ENCODE measurements at places on chromosomes 4 and X.

GRCh38 chrX:51461053-51462044 lies 35.0 kb downstream of the NUDT11 start:
- no peak for DNase-seq

- DNase-seq, result no peak
These were observed 93.4 kb upstream of the RAPGEF2 start for GRCh38 chr4:159009521-159009920.

DNA sequence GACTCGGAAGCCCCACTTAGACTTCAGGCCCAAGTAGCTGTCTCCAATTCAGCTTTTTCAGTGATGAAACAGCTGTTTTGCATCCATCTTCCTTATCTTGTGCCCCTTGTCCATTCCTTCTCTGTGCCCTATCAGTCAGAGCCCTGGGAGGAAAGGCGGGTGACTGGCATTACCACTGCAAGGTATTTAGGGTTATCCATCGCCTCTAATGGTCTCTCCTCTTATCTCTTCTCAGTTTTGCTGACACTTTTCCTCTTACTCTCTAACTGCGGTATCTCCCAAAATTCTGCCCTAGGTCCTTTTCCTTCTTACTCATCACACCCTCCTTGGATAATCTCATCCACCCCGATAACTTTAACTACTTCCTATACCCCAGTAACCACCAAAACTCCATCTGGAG lies 13.7 kb downstream of the GAB3 start:
- no peak for DNase-seq

GRCh38 chr4:53816561-53816960 lies 225.3 kb upstream of the LNX1 start:
- DNase-seq, result no peak

DNA sequence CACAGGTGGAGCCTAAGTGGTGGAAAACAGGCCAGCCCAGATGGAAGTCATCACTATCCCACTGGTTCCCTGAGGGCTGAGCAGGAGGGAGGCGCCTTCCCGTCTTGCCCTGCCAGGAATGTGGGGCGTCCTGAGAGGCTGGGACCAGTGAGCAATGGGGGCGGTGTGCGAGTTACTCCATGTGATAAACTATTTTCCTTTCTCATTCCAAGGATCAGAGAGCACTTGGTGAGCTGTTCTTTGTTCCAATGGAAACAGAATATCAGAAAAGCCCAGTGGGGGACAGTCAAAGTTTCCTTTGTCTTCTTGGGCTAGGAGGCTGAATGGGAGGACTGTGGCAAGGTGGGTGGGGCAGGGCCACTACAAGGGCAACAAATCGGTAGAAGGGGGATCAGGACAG lies 86.2 kb downstream of the NHSL2 start:
- DNase-seq, result peak; percentile 70

GRCh38 chr4:40453912-40454311 lies 118.8 kb downstream of the CHRNA9 start:
- DNase-seq, result no peak

DNA sequence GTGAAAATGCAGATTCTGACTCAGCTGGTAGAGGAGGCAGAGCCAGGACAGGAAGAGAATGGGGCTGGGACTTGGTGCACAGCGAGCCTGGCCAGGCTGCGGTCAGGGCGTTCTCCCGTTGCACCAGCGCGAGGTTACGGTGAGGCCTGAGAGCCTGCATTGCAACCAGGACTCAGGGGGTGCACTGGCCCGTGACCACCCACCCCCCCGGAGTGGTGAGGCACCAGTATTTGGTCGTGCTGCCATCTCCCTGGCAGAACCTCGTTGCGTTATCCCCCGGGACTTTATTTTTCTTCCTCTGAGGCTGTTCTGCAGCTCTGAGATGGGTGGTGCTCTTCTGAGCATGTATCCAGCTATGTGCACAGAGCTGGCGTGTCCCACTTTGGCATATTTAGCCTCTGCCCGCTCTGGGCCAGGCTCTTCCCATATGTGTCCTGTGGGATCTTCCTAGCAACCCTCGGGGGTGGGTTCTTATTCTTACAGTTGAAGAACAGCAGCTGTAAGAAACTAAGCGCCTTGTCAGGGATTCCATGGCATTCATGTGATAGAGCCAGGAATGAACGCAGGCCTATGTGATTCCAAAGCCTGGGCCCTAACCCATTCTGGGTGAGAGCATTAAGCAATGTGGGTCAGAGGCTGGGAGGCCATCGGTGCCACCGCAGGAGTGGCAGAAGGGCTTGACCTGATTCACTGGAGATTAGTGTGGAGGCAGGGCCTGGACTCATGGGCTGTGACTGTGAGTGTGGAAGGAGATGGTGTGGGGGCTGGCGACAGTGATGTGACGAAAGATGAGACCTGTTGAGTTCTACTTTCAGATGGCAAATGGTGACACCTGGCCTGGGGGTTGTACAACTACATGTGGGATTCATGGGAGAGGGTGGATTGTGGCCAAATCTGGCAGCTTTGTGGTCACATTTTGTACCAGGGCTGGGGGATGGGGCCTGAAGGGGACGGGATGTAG lies 3.1 kb downstream of the TADA2B start:
- DNase-seq, result peak; percentile 27

DNA sequence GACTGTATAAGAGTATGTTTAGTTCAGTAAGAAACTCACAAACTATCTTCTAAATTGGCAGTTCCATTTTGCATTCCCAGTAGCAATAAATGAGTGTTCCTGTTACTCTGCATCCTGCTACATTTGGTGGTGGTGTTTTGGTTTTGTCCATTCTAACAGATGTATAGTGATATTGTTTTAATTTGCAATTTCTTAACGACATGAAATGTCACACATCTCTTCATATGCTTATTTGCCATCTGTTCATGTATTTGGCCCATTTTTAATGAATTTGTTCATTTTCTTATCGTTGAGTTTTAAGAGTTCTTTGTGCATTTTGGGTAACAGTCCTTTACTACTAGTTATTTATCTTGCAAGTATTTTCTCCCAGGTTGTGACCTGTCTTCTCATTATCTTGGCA lies 232.2 kb downstream of the TMA16 start:
- DNase-seq, result no peak

- no peak for DNase-seq
These were observed 118.4 kb downstream of the DTHD1 start for GRCh38 chr4:36399762-36400353.

GRCh38 chr4:136355970-136356369 lies 1176.3 kb downstream of the PCDH18 start:
- no peak for DNase-seq

DNA sequence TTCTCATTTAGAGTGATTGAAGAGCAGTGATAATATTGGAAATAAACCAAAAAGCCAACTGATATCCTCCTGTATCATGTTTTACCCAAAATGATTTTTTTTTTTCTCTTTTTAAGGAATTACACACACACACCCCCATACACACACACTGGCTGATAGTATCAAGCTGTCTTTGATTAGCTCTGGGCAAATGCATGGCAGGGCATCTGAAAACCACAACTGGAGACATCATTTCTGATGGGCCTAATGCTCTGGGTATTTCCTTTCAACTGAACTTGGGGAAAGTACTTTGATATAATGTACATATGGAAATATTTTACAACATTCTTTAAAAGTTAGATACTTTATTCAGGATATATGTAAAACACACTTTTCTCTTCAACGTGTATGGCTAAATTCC lies 14.2 kb upstream of the OSTC start:
- DNase-seq, result no peak

DNA sequence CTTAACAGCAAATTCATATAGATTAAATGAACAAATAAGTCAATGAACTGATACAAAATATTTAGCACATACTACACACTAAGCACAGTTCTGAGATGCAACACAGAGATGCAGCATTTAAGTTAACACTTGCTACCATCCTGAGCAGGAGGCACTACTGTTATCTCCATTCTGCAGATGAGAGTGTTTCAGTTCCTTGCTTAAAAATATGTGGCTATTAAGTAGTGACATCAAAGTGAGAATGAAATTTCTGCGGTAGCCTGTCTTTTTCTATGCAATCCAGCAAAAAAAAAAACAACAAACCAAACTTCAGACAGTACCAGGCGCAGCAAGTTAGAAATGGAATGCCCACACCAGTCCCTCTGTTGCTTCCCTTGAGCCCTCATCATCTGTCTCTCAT lies 90.8 kb downstream of the SHISA3 start:
- no peak for DNase-seq

- DNase-seq, result no peak
These were observed 17.6 kb downstream of the SLC2A9 start for GRCh38 chr4:10003666-10004065.

DNA sequence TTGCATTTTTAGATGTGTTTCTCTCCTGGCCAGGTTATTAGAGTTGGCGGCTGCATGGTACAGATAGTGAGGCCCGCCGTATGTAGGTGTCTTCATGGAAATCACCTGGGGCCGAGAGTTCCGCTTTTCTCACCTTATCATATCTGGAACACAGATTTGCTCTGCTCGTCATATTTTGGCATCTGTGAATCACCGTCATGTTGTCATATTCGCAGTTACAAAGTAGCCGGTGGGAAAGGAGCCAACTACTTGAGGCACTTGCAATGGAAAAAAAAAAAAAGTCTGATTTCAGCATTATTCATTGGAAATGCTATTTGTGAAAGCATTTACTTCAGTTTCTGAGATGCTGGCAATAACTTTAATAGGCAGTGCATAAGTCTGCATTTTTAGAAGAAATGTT lies 1715.2 kb upstream of the TENM3 start:
- no peak for DNase-seq

DNA sequence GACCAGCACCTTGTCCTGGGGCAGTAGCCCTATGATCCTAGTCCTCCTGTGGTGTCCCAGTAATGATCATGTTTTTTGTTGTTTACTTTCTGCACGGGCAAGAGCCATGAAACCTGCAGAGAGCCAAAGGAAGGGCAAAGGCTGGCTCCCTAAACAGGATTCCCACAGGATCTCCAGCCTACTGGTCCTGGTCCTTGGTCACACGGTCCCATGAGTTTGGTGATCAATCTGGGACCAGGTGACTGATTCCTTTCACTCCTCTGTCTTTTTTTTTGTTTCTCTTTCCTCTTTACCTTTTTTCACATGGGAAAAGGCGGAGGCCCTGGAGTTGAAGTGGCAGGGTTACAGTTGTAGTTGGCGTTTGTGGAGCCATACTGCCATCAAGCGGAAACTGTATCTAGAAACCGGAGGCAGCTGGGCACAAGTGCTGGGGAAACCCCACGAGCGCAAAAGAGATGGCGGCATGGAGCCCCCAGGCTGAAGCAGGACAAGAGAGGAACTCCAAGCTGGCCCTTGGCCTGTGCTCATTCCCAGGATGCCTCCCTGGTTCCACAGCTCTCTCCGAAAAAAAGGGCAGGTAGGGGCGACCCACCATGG lies 34.6 kb downstream of the NBDY start:
- no peak for DNase-seq

DNA sequence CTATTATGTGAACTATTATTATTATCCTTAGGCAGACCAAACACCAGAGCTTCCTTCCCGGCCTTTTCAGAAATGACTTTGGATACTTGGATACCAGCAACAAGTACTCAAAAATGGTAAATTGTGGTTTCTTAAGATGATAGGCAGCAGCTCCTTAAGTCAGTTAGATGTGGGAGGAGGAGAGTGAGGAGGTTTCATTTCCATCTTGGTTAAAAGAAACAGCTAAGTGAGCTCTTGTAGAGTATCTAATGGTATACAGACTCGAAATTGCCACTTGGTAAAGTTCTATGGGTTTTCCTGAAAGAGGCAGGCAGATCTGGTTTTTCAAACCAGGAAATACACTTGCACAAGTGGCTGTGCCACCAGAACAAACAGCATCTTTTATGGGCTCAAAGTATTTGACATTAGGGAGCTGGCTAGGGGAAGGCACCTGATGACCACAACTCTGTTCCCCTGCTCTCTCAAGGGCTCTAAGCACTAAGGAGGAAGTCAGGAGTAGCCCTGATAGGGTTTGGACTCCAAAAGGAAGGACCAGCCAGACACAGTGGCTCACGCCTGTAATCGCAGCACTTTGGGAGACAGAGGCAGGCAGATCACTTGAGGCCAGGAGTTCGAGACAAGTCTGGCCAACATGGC lies 130.9 kb downstream of the TMEM164 start:
- DNase-seq, result no peak

DNA sequence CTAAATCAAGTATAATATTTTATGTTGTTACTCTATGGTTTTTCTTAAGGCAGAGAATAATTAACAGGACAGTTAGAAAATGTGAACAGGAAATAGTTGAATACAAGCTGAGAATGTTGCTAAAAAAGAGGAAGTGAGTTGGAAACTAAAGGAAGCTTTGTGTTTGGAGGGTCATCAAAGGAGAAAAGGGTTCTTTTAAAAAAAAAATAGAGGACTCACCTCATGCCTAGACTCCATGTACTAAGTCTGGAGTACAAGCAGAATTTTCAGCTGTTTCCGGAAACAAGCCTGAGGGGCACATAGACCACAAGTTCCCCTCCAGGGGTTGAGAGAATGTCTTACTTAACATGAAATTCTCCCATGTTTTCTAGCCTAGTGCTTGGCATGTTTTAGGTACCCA lies 20.1 kb upstream of the MAP7D3 start:
- DNase-seq, result no peak

Measured in left ventricle myocardium superior (tissue), 1 donor.